ENCODE measurements at places on chromosomes 12 and 14.

- DNase-seq: peak; percentile 67
These were observed 43.0 kb upstream of the TSPAN9 start for GRCh38 chr12:3034067-3034750.

DNA sequence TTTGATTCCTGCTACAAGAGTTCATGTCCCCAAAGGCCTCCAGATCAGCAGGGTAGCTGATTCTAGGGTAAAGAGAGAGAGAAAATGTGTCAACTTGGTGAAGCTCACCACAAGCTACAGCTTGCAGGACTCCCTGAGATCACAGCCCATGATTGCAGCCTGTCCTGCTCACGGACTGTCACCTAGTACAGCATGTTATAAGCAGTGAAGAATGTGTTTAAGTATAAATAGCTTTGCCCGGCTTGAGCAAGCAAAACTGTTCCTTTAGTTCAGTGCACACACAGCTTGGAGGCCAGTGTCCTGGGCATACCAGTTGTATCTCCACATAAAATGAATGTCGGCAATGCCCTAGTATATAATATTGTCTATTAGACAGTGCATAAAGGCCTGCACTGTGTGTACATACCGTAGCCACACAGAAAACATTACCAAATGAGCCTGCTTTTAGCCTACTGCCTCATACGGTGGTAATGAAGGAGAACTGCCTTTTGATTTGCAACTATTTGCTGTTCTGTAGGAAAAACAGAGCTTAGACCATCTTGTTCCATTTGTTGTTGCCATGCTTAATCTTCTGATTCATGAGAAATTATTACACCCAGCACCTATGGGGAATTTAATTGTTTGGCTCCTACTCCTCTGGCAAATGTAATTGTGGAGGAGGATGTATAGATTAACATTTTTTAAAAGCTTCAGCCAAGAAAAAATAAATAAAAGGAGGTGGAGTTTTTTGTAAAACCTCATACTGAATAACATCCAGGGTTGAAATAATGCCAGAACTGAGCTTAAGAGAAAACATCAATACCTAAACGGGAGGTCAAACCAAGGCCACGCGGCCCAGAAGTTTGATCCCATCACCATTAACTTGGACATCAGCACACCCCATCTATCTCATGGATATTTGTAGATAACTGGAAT, 108.1 kb upstream of the G2E3 start:
- DNase-seq: no peak

- DNase-seq: peak; percentile 99
These were observed 26.3 kb downstream of the ITGA7 start for GRCh38 chr12:55681142-55682077.

- no peak for DNase-seq
These were observed 6.5 kb upstream of the OTX2 start for GRCh38 chr14:56816574-56817391.

DNA sequence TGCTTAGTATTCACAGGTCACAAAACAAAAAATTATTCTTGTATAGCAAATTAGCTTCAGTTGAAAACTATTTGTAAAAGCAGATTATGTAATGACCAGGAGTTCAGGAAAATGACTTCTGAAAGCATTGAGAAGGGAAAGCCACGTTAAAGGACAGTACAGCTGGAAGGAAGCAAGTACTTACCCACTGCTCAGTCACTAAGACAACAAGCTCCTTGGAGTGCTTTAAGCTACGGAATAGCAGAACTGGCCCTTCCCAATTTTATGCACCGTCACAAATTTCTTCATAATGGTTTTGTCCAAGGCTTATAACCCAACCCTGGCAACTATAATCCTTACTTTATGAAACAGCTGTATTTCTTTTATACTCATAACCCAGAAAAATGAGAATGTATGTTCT, 13.0 kb upstream of the SNAPC1 start:
- DNase-seq: no peak

- DNase-seq: no peak
These were observed 3.0 kb downstream of the CDK4 start for GRCh38 chr12:57749061-57749460.

GRCh38 chr12:100170313-100170858, 27.7 kb upstream of the BLTP3B start:
- no peak for DNase-seq

DNA sequence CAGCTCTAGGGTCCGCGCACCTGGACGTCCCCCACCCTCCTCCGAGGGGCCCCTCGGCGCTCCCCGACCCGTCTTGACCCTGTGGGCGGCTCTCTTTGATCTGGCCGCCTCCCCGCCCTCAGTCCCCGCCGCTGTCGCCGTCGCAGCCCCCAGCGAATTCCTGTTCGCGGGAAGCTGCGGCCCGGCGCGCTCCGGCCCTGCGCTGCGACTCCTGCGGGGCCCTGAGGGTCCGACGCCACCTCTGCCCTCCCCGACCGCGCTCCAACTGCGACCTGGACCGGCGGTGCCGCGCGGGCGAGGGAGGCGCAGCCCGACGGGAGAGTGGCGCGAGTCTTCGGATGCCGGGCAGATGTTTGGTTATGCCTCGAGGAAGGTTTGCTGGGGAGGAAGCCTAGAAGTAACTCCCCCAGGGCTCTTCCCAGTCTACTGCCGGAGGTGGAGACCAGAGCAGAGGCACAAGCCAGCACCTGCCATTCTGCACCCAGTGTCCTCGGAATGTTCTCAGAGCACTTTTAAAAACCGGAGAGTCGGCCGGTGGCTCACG, 440 bp upstream of the ISM2 start:
- peak; percentile 51 for DNase-seq

DNA sequence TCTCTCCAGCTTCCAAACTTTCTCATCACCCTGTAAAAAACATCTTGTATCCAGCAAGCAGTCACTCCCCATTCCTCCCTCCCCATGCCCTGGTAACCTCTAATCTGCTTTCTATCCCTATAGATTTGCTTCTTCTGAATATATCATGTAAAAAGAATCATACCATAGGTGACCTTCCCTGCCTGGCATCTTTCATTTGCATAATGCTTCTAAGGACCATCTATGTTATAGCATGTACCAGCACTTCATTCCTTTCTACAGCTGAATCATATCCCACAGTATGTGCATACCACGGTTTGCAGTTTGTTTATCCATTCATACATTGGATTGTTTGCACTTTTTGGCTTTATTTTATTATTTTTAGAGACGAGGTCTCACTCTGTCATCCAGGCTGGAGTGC, 22.9 kb upstream of the VPS37B start:
- DNase-seq: no peak

DNA sequence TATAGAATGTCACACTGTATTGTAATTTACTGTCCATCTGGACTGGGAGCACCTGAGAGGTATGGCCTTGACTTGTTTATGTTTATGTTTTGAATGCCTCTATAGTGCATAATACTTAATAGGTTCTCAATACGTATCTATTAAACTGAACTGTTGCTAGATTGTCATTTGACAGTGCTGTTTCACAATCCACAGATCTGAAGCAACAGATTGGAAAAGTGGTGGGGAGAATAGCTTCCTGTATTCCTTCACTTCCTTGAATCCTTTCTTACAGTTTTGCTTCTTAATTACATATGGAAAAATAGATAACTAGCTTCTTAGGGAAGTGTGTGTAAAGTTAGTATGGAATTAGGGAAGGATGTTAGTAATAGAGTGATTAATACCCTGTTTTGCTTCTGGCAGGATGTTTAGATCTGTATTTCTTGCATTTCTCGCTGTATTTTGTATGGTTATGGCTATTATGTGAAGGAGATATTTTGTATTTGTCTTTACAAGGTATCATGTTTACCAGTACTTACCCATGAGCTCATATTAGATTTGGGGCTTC, 4.5 kb downstream of the CNOT2 start:
- DNase-seq: no peak

- DNase-seq: no peak
These were observed 71.8 kb downstream of the CCDC60 start for GRCh38 chr12:119406308-119406707.

GRCh38 chr14:68331426-68331825, 461.4 kb downstream of the ZFP36L1 start:
- no peak for DNase-seq

DNA sequence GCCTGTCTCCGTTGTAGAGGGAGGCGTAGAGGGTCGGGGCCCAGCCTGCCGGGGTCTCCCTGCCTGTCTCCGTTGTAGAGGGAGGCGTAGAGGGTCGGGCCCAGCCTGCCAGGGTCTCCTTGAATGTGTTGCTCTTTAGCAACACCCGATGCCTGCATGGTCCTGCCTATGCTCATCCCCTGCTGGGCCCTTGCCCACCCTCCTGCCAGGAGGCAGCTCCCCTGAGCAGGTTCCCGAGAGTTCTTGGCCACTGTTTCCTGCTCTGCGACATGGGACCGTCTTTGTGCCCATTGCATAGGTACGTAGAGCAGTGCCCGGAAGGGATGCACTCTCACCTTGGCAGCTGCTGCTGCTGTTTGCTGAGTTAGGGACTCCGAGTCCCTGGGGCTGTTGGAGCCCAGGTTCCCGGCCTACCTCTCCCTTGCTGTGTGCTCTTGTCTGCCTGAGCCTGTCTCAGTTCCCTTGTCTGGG, 3.3 kb downstream of the KIF26A start:
- DNase-seq: no peak

- no peak for DNase-seq
These were observed 718 bp upstream of the JDP2 start for GRCh38 chr14:75427126-75427481.

DNA sequence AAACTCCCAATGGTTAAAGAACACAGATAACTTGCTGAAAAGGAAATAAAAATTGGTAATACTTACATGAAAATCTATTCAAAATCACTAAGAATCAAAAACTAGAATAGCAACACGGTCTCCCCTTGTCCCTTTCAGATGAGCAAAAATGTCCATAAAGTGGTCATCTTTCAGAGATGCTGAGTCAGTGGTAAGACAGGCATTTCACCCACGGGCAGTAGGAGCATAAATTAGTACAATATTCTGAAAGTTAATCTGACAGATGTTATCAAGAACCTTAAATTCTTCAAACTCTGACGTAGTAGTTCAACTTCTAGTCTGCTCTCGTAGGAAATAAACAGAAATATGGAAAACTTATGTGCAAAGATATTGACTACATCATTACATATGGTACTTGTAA, 33.1 kb upstream of the GNPNAT1 start:
- no peak for DNase-seq

GRCh38 chr14:102738373-102739189, 38.7 kb upstream of the TRAF3 start:
- DNase-seq: no peak

- no peak for DNase-seq
These were observed 8.2 kb downstream of the MLXIP start for GRCh38 chr12:122086641-122087285.

- DNase-seq: no peak
These were observed 4.7 kb upstream of the MDM1 start for GRCh38 chr12:68336889-68337303.

DNA sequence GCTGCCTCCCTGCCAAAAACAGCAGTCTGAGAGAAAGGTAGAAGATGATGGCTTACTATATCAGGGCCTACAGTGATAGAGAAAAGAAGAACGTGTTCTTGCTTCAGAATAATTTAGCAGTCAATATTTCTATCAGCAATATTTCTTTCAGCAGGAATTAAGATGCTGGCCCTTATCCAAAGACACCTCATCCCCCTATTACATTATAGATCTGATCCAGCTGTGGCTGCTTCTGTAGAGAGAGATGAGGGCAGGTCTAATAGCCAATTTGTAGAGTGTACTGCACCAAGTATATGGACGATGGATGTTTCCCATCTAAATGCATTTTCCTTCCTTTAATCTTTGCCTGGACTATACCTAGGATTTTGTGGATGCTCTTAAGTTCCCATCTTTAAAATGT, 451.7 kb downstream of the NPAS3 start:
- DNase-seq: no peak

DNA sequence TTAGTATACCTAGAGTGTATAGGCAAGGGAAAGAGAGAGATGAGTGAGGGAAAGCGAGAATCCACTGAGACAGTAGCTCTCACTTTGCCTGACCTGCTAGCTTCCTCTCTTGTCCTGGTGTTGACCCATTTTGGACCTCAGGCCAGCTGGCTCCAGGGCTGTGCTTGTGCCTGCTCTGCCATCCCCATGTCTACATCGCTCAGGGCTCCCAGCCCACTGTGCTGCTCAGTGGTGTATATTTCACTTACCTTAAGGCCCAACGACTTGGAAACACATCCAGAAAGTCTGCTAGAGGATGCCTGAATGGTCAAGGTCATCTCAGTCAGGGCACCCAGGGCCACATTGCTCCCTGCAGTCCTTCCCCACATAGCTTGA, 964 bp upstream of the SERPINA4 start:
- no peak for DNase-seq

DNA sequence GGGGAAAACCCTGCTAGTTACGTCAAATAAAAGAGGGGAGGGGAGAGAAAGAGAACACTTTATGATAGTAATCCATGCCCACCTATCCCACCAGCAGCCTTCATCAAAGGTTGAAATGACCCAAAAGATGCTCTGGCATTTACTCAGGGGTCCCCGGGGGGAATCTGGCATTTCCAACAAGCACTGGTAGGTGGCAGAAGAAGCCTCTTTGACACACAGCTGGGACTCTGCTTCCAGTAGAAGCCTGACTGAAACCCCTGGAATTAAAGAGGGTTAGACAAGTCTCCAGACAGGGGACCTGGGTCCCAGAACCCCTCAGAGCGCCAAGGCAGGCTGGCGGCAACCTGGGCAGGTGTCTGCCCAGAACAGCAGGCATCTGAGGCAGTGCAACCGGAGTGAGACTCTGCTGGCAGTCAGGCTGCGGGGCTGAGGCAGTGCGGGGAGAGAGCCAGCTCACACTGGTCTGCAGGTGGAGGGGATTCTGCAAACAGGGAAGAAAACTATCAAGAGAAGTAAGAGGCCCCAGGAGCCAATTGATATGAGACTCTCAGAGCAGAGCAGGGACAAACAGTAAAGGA, 85.0 kb upstream of the CAPRIN2 start:
- DNase-seq: no peak

GRCh38 chr12:69000540-69001243, 67.7 kb upstream of the CPM start:
- DNase-seq: no peak

GRCh38 chr14:89855961-89856656, 98.4 kb downstream of the EFCAB11 start:
- DNase-seq: no peak

DNA sequence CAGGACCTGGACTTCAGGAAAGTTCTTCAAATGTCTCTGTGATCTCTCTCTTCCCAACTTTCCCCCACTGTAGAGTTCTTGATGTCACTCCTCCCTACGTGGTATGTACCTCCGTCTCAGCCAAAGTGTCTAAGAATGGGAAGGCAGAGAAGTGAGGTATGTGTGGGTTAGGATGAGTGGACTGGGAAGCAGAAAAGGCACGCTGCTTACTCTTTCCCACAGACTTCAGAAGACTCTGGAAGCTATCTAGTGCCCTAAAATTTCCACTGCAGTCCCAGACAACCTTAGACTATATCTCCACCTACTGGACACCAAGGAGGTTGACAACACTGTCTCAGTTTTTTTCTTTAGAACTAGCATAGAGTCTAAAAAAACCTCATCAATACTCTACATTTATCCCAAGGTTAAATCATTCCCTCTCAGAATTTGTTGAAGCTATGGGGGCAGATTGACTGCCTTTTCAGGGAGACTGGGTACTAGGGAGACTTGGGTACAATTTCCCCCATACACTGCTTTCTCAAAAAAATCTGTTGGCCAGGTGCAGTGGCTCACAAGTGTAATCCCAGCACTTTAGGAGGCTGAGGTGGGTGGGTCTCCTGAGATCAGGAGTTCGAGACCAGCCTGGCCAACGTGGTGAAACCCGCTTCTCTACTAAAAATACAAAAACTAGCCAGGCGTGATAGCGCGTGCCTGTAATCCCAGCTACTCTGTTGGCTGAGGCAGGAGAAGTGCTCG, 20.6 kb upstream of the ITGA5 start:
- DNase-seq: peak; percentile 82

- DNase-seq: no peak
These were observed 108.5 kb downstream of the DUSP6 start for GRCh38 chr12:89243771-89244170.

GRCh38 chr12:128850400-128850799, 2.9 kb upstream of the GLT1D1 start:
- no peak for DNase-seq
